AG04449 (cell line): ENCODE measurements at places on chromosomes 2 and 18.

- no peak for DNase-seq
Measured at GRCh38 chr2:55604027-55604565, 13.3 kb downstream of the PPP4R3B start.

DNA sequence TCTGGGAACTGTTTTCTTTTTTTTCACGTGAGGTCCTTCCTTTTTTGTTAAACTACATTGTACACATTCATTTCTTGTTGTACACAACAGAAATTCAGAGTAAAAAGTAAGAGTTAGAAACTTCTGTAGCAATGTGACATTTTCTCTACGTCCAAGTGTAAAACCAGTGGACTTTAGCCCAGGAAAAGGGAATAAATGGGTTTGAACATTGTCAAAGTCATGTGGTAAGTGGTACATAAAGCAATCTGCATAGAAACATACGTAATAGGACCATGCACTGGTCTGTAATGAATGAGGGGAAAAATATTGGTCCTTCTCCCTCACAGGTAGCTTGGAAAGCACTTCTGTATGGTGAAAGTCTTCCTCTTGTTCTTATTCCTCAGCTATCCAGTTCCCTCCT is 421.4 kb downstream of the SETBP1 start:
- DNase-seq: no peak

GRCh38 chr2:235757212-235757611 is 263.4 kb downstream of the AGAP1 start:
- no peak for DNase-seq

DNA sequence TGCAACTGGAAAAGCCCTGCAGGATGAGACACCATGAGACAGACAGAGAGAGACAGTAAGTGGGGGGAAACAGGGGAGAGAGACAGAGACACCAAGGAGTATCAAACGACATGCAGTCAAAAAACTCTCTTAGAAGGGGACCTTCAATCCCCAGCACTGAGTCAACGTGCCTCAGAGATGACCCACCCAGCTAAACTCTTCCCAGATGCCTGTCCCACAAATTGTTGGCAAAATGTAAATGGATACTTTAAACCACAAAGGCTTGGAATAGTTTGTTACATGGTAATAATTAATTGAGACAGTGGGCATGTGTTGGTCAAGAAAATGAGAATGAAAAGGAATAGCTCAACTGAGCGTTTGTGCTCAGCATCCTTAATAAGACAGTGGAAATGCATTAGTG is 98.3 kb downstream of the GRB14 start:
- DNase-seq: no peak

GRCh38 chr2:116696223-116696622 is 1118.3 kb upstream of the DDX18 start:
- no peak for DNase-seq
